ENCODE measurements at places on chromosomes 4 and X.

DNA sequence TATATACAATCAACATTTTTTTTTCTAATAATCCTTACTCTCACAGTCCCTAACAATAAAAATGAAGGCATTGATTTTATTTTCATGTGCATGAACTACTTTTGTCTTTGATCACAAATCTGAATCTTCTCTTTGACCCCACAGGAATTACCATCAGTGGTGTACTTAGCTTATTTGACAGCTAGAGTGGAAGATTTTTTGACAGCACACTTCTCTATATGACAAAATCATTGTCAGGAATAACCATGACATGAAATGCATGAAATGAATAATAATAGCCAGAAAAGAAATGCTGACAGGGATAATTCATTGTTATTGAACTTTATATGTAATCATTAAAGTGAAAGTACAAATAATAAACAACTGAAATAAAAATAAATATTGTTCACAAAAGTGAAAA lies 604.2 kb downstream of the EPHA5 start:
- no peak for DNase-seq

- DNase-seq, result no peak
Measured at GRCh38 chrX:49187028-49187394, 838 bp upstream of the PRICKLE3 start.

DNA sequence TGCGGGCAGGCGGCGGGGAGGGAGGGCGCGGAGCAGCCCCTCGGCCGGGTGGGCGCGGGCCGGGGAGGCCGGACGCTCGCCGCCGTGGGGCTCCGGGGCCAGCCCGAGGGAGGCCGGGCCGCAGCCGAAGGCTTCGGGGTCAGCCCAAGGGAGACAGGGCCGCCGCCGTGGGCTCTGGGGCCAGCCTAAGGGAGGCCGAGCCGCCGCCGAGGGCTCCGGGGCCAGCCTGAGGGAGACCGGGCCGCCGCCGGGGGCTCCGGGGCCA lies 251 bp downstream of the KIAA0232 start:
- DNase-seq, result no peak

GRCh38 chr4:142318280-142318679 lies 527.8 kb downstream of the INPP4B start:
- DNase-seq, result no peak

DNA sequence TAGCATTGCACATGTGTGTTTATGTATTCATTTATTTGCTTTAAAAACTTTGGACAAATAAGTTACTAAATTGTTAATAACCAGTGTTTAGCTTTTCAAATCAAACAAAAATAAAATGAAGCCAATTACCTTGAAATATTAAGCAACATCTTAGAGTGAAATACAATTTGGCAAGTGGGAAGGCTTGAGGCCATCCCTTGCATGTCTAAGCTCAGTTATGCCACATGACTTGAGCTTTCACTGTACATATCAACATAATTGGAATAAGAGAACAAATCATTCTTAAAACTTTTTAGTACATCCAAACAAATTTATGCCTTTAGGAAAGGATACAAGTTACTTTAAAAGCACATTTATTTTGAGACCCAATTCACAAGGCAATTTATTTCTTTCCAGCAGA lies 640.6 kb downstream of the SPRY1 start:
- no peak for DNase-seq

DNA sequence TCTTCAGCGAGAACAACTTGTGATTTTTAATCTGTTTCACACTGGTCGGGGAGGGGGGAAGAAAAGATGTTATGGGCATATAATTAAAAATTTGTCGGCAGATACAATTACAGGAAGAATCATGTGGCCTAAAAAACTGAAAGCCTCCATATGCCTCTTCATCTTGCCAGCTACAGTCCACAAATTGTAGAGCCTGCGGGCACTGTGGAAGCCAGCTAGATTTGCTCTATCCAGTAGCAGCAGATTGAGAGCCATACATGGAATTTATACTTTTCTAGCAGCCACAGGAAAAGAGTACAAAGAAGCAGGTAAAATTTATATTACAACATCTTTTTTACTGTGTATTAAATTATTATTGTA lies 147.3 kb downstream of the TBL1X start:
- DNase-seq, result no peak

DNA sequence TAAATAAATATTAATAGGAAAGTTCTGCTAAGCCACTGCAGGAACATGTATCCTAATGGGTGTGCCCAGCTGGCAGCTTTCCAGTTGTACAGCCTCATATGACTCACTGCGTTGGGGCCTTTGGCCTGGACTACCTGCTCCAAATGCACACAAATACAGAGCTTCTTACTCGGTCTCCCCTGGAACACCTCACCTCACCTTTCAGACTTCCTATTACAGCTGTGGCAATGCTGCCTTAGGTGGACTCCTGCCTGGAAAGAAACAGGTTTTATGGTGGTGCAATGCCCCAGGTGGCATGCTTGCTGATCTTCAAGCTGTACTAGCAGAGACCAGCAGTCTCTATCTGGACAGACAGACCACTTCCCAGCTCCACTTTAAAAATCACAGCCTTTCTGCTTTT lies 85.7 kb upstream of the EXOC1L start:
- DNase-seq, result no peak

GRCh38 chr4:84563002-84563401 lies 19.9 kb upstream of the CDS1 start:
- no peak for DNase-seq

- DNase-seq, result no peak
Measured at GRCh38 chr4:148373093-148373492, 69.1 kb downstream of the NR3C2 start.

DNA sequence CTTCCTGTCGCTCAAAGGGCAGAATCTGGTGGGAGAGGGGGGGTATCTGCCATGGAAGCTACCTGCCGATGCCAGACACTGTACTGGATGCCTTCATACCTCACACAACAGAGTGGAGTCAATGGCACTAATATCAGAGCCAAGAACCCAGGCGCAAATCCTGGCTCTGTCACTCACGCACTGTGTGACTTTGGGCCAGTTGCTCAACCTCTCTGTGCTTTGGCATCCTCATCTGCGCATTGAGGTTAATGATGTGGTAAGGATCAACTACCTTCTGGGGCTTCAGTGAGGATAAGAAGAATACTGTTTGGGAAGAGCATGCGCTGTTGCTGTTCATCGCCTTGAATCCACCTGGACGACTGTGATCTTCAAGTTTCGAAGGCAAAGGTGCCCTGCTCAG lies 70.6 kb downstream of the PPP2R2C start:
- no peak for DNase-seq

- no peak for DNase-seq
Measured at GRCh38 chr4:98345838-98346237, 84.7 kb downstream of the RAP1GDS1 start.

- no peak for DNase-seq
Measured at GRCh38 chrX:56498756-56499155, 64.7 kb upstream of the UBQLN2 start.

GRCh38 chr4:76300012-76300411 lies 6.5 kb upstream of the STBD1 start:
- DNase-seq, result no peak

DNA sequence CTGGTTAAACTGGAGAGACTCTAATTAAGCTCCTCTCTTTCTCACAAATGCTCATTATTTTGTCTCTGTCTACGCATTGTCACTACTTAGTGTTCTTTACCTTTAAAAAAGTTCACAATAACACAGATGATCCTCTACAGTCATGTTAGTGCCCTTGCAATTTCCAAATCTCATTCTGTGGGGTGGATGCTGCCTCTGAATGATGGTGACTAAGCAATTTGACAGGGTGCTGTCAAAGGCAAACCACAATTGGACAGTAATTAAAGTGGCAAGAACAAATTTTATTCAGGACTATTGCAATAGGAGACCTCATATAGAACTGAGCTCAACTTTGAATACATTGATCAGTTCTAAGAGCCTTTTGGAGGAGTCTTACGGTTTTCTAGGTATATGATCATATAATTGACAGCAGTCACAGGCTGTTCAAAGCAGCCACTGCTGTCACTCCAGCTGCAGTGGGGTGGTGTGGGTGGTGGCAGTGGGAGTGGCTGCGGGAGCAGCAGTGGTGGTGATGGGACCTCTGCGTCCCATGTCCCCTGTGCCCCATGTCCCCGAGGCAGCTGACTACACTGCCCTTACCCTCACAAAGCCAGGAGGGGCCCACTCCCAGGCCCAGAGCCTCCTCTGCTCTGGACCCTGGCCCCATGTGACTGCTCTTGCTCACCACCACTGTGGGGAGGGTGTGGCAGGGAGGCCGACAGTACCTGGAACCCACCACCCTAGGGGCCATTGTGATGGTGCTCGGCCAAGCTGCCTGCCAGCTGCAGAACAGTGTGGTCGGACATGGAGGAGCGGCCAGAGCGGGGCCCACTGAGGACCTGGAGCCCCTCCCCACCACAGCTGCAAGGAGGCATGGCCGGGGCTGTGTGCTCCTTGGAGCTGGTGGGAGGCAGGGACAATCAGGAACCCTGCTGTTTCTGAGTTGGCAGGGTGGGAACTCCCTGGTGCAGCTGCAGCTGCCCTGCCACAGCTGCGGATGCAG lies 30.4 kb upstream of the PAGE1 start:
- DNase-seq, result no peak

DNA sequence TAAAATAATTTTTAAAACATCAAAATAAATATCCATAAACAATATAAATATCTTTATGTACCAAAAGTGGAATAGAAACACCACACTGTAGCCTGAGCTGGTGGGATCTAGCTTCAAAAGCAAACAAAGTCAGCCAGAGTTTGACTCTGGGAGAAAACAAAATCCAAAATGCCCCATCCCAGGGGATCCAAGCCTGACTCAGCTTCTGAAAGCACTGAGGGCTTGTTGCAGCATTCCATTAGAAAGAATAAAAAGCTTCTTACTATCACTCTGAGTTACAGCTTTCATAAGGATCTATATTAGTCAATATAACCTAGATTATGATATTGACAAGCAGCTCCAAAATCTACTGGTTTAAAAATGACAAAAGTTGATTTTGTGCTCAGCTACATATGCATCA lies 149.7 kb upstream of the ANKRD50 start:
- no peak for DNase-seq

DNA sequence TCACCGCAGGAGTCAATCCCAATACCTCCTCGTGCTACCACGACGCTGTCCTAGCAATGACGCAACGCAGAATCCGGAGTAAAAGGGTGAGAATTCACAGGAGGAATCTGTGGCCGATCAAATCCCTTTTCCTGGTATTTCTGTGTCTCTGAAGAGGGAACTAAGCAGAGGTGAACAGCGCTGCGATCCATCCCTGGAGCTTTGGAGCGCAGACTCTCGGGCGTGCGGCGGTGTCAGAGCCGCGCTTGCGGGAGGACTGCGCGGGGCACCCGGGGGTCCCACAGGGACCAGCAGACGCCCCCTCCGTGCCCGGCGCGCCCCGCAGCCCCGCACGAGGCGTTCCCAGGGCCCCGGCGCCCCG lies 17.2 kb upstream of the ZNF718 start:
- no peak for DNase-seq

- DNase-seq, result no peak
Measured at GRCh38 chr4:102623622-102624021, 122.5 kb downstream of the NFKB1 start.
